ENCODE measurements at places on chromosomes 3 and 15.

GRCh38 chr15:36251450-36251849 lies 328.0 kb upstream of the CDIN1 start:
- no peak for DNase-seq

GRCh38 chr3:149575213-149575960 lies 82.4 kb downstream of the WWTR1 start:
- peak; percentile 72 for DNase-seq

- no peak for DNase-seq
Observed at GRCh38 chr3:94294806-94295205, 231.9 kb downstream of the NSUN3 start.

GRCh38 chr3:20563251-20563650 lies 377.2 kb upstream of the SGO1 start:
- no peak for DNase-seq

DNA sequence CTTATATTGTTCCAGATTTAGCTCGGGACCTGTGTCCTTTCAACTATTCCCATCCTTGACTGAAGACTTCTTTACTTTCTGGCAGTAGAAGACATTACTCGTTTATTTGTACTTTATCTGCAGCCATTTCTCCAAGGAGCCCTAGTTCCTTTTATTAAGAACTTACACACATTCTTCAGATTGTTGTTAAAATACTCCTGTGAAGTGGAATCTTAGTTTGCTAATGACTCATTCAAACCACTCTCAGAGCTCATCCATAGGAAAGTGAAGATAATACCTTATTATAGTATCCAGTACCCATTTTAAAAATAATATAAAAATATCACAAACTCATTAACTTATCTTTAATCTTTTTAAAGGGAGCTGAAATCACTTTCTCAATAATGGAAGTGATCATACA lies 63.5 kb downstream of the C3orf70 start:
- DNase-seq, result no peak

- DNase-seq, result no peak
Observed at GRCh38 chr3:140906785-140907184, 34.9 kb upstream of the SLC25A36 start.

GRCh38 chr15:32956006-32956405 lies 238.2 kb downstream of the GREM1 start:
- no peak for DNase-seq

DNA sequence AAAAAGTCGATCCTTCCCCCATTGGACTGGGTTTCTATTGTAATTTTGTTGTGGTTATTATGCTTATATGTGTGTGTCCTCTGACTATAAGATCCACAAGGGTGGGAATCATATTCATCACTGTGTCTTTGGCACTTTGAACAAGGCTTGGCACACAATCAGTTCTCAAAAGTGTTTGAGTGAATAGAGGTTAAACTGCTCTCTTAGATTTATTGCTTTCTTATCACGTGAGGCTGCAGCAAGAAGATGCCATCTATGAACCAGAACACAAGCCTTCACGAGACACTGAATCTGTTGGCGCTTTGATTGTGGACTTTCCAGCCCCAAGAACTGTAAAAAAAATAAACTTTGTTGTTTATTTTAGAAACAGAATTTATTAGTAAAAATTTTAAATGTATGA lies 295.0 kb upstream of the MDFIC2 start:
- no peak for DNase-seq

GRCh38 chr15:27763514-27763913 lies 335.6 kb downstream of the OCA2 start:
- no peak for DNase-seq

GRCh38 chr15:74758736-74759135 lies 10.1 kb downstream of the CYP1A2 start:
- DNase-seq, result no peak

- DNase-seq, result no peak
Observed at GRCh38 chr3:170863816-170864215, 6.2 kb downstream of the RPL22L1 start.

- no peak for DNase-seq
Observed at GRCh38 chr15:100189319-100189718, 152.5 kb downstream of the ADAMTS17 start.

DNA sequence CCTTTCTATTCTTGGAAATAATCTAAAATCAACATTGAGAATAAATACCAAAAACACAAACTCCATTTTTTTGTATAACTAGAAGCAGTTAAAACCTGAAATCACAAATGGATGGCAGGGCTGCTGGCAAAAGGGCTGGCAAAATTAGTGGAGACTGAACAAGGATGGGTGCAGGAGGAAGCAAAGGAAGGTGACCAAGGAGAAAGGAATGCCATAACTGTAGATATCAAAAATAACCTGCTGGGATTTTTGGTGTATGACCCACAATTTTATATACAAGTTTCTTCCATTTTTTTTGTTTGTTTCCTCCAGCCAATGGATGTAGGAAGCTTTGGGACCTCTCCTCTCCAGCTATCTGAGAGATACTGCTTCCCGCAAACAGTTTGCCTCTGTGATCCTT lies 12.7 kb downstream of the CFAP44 start:
- DNase-seq, result no peak

DNA sequence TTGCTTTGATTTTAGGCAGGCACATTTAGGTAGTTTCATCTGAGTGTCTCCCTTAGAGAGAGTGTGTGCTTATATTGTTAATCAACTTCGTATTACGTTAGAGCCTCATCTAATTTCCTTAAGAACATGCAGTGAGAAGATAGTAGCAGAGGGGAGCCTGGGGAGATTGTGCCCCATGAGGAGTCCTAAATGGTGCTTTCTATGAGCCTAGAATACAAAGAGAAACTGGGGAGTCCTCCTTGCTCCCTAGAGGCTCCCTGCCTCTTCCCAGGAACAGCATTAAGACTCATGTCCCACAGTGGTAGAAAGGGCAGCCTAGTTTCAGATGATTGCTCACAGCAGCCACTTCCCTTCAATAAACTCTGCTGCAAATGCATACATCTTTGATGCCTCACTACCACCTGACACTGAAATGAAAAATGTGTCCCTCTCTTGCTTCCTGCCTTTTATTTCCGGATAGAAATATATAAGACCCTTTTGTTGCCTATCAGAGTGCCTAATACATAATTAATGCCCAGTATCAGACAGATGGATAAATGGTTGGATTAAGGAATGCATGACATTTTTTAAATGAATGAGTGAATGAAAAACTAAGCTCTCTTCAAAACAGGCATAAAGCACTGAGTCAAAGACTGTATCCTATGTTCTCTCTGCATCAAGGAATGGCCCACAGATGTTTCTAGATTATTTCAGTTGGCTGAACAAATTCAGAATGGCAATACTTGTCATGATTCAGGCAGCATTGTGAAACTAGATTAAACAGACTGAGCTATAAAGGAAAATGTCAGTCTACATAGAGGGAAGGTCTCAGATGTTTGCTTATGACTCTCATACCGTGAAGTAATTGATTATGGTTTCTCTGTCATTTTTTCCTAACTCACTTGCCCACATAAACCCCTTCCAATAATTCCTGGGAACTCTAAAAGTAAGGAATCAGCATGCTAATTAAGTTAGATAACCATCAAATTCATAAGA lies 362.1 kb downstream of the LRRC3B start:
- no peak for DNase-seq

DNA sequence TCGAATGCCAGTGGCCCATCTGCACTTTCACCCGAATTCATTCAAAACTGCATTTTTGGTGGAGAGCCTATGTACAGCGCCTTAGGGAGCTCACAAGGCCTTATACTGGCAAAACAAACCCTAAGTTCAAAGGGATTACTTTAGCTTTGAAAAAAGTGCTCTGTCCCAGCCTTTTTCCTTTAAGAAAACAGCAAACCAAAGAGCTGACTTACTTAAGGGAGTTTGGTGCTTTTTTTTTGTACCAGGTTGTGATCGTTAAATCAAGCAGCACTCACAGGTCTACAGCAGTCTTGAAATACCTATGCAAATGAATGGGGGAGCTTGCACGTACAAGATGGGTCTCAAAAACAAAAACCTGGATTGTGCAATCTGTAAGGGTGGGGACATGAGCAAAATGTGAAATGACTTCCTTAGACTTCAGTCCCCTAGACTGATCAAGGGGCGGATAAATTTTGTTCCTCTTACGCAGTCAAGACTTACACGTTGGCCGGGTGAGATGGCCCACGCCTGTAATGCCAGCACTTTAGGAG lies 11.6 kb upstream of the PIK3CB start:
- DNase-seq, result no peak

DNA sequence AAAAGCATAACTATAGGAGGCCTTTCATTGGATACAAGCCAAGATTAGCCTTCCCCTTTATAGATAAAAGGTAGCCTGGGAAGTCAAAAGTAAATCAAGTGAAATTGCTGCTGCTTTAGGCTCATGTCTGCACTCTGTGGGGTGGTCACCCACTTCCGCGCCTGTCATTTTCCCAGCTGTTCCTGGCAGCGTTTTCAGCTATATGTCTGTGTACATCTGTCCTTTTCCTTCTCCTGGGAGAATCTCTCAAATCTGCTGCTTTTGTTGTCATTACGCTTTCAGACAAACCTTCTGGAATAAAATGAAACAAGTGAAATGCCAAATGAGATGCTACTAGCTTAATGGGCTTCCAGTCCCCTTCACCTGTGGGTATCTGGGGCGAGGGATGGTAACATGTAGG lies 211.8 kb downstream of the MCTP2 start:
- DNase-seq, result no peak

GRCh38 chr15:100308213-100308600 lies 33.6 kb downstream of the ADAMTS17 start:
- no peak for DNase-seq

DNA sequence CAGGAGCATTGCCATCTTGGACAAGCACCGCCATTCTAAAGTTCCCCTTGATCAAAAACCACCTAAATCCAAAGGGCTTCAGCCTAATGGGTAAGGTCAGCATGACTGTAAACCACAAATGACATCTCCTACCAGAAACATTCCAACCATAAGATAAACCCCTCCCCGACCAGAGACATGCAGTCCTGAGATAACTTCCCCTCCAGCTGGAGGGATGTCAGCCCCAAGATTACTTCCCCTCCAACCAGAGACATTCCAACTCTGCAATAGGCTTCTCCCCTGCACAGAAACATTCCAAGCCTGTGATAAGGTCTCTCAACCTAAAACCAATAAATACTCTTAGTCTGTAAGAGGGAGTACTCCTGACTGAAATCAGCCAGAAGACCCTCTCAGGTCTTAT lies 62.7 kb upstream of the DNAJC19 start:
- DNase-seq, result peak; percentile 95

- peak; percentile 73 for DNase-seq
Observed at GRCh38 chr15:68585574-68586273, 6.9 kb downstream of the CORO2B start.

DNA sequence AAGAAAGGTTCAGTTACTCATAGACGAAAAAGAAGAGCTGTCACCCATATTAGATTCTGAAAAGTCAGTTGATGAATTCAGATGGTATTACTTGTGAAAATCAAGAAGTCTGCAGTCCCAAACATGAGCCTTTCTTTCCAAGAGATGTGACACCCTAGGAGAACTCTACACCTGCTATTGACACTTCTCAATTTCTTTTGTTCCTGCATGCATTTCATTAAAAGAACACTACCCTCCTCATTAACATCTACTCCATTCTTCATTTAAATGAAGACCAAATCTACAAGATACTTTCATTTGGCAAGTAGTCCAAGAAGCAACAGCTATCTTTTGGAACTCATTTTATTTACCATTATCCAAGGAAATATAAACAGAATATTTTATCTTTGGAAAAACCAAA lies 6.6 kb downstream of the GABRB3 start:
- DNase-seq, result no peak

DNA sequence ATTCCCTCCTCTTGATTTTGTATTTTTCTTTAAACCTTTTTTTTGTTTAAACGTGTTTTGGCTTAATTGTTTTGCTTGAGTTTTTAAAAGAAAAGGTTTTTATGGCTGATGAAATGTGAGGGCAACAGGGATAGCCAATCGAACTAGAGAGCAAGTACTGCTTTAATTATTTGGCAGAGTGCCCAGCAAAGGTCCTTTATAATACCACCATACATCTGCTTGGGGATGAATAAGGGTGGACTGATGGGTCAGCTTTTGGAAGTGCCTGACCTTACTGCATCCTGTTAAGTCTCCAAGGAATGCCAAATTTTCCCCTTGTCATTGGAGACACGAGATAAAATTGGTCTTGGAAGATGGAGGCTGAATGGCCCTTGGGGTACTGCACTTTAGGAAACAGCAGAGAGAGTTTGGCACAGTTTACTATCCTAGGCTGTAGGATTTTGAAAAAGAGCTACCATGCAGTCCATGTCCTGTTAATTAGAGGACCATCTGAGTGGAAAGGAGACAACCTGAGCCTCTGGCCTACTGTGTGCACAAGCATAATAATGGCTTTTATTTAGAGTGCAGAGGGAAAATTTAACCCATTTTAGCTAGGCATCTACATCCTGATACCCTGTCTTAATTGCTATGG lies 19.8 kb upstream of the MTHFS start:
- no peak for DNase-seq

GRCh38 chr3:142958707-142959106 lies 4.8 kb downstream of the PAQR9 start:
- no peak for DNase-seq

GRCh38 chr3:188979248-188979647 lies 192.5 kb upstream of the TPRG1 start:
- no peak for DNase-seq

GRCh38 chr3:186492385-186492984 lies 51.7 kb downstream of the CRYGS start:
- no peak for DNase-seq

GRCh38 chr15:39391230-39391629 lies 189.6 kb upstream of the THBS1 start:
- DNase-seq, result no peak

- DNase-seq, result no peak
Observed at GRCh38 chr3:82208002-82208710, 446.7 kb upstream of the GBE1 start.

GRCh38 chr3:170162630-170163029 lies 18.9 kb downstream of the PHC3 start:
- no peak for DNase-seq

DNA sequence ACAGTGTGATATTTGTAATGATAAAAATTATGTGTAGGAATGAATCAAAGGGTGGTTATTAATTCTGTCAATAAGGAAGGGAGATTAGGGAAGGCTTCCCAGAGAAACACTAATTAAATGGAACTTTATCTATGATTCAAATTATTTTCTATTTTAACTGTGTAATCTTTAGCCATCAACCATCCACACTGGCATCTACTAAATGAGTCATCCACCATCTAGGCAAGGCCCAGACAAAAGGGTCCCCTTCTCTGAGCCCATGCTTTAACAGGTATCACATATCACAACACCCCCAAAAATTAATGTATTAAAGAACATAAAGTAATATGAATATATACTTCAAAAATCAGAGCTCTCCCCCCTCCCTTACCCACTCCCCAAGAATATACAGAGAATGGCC lies 19.9 kb upstream of the TPM1 start:
- DNase-seq, result no peak

GRCh38 chr3:10556312-10556711 lies 50.9 kb upstream of the ATP2B2 start:
- no peak for DNase-seq

- DNase-seq, result no peak
Observed at GRCh38 chr3:125670945-125671344, 75.6 kb upstream of the OSBPL11 start.

GRCh38 chr3:61333192-61333961 lies 82.1 kb upstream of the FHIT start:
- DNase-seq, result no peak
